Prostate gland (tissue), 2 donors: ENCODE measurements at places on chromosomes 6 and 20.

DNA sequence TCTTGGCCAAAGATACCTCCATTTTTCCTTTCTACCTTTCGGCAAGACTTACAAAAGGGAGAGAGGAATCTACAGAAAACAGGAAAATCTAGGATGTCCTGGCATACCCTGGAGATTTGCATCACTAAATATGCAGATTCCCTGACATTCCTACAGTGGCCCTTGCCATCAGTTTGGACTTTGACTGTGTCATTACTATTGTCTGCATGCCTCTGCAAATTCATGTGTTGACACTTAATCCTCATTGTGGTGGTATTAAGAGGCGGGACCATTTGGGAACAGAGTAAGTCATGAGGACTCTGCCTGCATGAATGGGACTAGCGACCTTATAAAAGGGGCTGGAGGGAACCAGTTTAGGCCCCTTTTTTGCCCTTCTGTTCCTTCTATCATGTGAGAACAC, 50.5 kb upstream of the DTNBP1 start:
- no peak for DNase-seq

GRCh38 chr6:129795261-129795660, 65.9 kb downstream of the TMEM244 start:
- no peak for DNase-seq

DNA sequence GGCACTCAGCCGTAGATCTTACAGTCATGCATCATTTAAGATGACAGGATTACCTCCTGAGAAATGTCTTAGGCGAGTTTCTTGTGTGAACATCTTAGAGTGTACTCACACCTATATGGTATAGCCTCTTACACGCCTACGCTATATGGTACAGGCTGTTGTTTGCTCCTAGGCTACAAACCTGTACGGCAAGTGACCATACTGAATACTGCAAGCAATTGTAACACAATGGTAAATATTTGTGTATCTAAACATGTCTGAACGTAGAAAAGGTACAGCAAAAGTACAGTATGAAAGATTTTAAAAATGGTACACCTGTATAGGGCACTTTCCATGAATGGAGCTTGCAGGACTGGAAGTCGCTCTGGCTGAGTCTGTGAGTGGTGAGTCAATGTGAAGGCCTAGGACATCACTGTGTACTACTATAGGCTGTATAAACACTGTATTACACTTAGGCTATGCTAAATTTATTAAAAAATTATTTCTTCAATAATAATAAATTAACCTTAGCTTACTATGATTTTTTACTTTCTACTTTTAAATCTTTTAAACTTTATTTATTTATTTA, 541 bp upstream of the IL20RA start:
- no peak for DNase-seq

- peak; percentile 21 for DNase-seq
Observed at GRCh38 chr6:106223300-106223930, 102.1 kb downstream of the ATG5 start.

DNA sequence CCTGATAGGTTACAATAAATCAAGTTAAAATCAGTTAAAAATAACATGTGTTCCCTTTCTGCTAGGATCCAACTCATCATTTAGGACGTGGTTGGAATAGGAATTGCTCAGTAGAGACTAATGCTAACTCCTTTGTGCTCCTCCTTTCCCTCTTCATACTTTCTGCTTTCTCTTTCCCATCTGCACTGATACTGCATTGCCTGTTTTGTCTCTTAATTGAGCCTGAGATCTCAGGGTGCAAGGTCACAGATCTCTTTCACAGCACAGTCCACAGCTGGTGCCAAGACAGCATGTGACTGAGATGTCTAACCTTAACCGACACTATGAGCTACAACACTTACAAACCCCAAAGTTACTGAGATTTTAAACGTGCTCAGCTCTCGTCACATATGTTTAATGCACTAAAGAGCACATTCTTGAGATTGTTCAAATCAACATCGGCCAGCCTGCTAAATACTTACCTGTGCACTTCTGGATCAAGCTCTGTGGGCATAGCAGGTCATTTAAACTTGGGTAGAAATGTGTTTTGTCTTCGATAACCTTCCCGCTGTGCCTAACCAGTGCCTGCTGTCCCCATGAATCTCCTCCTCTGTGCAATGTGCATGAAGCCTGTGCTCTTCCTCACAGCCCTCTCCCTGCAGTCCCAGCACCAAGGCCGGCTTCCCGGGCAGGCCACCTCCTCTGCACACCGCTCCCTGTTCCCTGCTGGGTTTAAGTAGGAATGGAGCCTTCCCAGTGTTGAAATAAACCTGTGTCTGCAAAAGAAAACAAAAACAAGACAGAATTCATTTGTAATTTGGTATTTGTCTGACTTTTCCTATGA, 39.6 kb upstream of the AFDN start:
- no peak for DNase-seq

DNA sequence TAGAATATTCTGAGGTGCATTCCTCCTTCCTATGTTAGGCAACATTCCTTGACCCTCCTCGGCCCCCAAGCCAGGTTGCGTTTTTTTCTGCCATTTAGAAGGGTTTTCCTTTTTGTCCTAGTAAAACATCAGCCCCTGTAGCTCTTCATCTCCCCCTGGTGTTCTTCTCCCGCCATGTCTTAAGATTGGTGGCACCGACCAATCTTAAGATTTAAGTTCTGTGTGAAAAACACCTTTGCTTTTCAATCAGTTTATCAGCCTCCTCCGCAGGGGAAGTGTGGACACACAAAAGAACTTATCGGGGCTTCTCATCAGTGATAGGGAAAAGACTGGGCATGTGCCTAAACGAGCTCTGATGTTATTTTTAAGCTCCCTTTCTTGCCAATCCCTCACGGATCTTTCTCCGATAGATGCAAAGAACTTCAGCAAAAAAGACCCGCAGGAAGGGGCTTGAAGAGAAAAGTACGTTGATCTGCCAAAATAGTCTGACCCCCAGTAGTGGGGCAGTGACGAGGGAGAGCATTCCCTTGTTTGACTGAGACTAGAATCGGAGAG, 719 bp upstream of the EDN1 start:
- peak; percentile 62 for DNase-seq

- DNase-seq, result no peak
Observed at GRCh38 chr6:28811873-28812272, 111.9 kb downstream of the TRIM27 start.

- peak; percentile 89 for DNase-seq
Observed at GRCh38 chr6:45445749-45446549, 68.2 kb upstream of the SUPT3H start.

GRCh38 chr6:49550492-49551077, at the start of gene C6orf141:
C6orf141 (plus strand) TSS chr6:49550668; CDS start chr6:49550793, 125 bp downstream.
- no peak for DNase-seq

GRCh38 chr6:117496383-117496990, 14.0 kb downstream of the DCBLD1 start:
- no peak for DNase-seq

DNA sequence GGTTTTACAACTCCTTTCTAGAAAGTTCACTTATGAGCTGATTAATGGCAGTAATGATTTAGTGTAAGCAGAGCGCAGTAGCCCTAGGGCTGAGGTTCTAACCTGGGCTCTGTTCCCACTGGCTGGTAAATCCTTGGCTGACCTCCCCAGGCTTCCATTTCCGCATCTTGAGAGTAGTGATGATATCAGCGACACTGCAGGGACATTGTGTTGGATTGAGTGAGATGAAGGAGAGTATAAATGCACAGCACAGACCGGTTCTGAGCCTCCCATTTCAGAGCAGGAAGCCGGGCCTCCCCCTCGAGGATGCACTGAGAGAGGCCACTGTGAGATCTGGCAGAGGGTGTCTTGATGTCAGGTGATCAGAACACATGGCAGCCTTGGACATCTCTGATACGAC, 477.2 kb upstream of the SULF2 start:
- DNase-seq, result peak; percentile 19

DNA sequence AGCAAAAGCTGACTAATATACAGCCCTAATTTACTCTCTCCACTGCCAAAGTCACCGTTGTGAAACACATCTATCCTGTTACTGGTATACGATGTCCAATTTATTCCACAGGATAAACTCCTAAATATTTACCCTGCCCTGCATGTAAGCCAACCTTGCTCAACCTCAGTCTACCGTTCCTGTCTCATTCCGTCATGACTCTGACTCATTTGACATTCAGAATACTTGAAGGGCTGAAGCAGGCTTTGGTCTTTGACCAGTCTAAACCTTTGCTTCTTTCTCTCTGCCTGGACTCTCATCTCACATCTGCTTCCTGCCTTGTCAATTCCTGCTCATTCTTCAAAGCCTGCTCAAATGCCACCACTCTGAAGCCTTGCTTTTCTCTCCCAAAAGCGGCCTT, 157.5 kb downstream of the SCP2D1 start:
- DNase-seq, result no peak
